MM.1S (cell line): ENCODE measurements at places on chromosomes 7 and 10.

DNA sequence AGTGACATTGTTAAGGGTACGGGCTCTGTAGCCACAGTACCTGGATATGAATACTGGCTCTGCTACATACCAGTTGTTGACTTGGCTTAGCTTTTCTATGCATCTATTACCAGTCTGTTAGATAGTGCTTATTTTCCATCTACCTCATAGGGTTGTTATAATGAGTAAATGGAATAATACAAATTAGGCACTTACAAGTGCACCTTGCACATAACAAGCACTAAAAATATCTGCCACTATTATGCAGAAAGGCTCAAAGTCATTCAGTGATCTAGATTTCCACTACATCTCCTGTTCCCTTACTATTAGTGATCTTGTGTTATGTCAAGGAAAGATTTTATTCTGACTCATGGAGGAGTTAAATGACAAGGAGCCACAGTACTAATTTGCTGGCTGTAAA is 27.9 kb upstream of the ZEB1 start:
- H3K4me1 ChIP-seq = no peaks in the 10 kb centered on the region
- H3K36me3 ChIP-seq = no peaks in the 10 kb centered on the region
- no peak overlapping the region for H3K27ac ChIP-seq
- no peaks in the 10 kb centered on the region for H3K27me3 ChIP-seq
- H3K4me3 ChIP-seq = no peak overlapping the region
- no peak for DNase-seq

DNA sequence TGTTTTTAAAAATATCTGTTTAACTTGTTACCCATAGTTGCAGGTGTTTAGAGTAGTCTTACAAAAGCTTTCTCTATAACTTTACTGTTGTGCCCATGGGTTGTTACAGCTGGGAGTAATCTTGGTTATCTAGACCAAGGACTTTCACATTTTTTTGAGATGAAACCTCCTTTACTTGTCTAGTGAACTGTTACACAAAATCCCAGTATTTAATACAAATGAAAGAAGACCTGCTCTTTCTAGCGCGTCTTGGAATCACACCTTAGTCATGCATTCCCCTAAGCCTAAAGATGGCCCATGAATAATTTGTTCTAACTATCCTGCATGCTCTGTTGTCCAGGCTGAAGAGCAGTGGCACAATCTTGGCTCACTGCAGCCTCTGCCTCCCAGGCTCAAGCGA is 38.0 kb downstream of the CSGALNACT2 start:
- 0 out of 2 replicates have a peak, but pooled peaks cover 4% of the 10 kb centered on the region for H3K36me3 ChIP-seq
- H3K4me1 ChIP-seq = peaks cover 14% of the 10 kb centered on the region
- no peaks in the 10 kb centered on the region for H3K27me3 ChIP-seq

DNA sequence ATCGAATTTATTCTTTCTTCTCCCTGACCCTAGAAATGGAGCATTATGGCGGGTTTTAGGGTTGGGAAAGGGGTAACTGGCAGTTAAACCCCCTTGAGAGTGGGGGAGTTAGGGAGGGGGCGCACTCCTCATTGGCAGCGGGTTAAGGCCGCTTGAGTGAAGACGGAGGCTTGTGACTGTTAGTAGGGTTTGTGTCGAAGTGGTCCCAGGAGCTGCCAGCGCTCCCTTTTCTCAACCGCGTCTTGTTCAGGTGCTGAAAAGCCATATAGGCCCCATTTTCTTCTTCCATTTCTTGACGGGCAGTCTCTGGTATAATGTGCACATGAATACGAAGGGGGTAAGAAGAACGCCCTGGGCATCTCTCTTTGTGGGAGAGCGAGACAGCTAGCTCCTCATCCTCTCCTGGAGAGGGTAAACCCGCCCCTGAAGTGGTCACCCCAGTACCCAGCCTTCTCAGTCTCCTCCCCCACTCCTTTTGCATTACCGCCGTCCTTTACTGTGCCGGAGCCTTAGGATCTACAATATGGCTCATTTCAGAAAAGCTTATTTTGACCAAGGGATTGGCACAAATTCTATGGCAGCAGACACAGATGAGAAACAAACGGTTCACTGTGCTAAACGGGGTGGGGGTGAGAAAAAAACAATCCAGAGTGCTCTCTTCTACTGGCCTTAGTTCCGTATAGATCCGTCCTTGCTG is 836 bp downstream of the KMT2E start:
- peak overlapping the region; percentile 98 for H3K27ac ChIP-seq
- H3K4me3 ChIP-seq = peak overlapping the region; percentile 95
- peaks cover 3% of the 10 kb centered on the region; the same call in 1 of the 2 replicates for H3K36me3 ChIP-seq
- no peaks in the 10 kb centered on the region for H3K27me3 ChIP-seq
- DNase-seq = peak; percentile 78
- H3K4me1 ChIP-seq = peaks cover 27% of the 10 kb centered on the region

GRCh38 chr7:1192171-1192676 is 32.2 kb upstream of the ZFAND2A start:
- no peak for DNase-seq
- H3K36me3 ChIP-seq = no peaks in the 10 kb centered on the region
- no peak overlapping the region for H3K4me3 ChIP-seq
- H3K27me3 ChIP-seq = peaks cover 86% of the 10 kb centered on the region

DNA sequence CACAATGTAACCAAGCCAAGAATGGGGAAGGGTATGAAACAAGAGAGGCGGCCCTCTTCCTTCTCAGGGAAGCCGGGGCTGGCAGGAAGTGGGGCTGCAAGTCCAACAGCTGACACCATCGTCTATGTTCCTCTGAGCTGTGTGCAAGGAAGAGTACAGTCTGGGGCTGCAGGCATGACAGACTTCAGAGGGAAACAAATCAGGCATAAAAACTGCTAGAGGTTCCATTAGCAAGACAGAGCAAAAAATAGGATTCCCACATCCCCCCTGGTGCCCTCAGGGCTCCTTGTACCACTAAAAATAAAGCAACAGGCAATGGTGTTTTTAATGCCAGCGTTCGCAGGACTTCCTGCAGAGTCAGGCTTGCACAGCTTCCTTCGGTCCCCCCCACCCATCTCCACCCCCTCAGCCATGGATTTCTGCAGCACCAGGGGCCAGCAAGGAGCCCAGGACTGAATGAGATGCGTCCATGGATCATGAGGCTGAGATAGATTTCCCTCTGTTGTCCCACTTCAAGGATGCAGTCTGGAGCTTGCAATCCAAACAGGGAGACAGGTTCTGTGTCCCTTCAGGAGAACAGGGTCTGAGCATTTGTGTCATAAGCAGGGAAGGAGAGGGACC is 34.6 kb downstream of the KCNMA1 start:
- H3K27me3 ChIP-seq = no peaks in the 10 kb centered on the region
- no peak for DNase-seq
- H3K27ac ChIP-seq = peak overlapping the region; percentile 84; the same call in 1 of the 2 replicates
- H3K4me1 ChIP-seq = peaks cover 27% of the 10 kb centered on the region
- H3K4me3 ChIP-seq = no peak overlapping the region

- H3K4me3 ChIP-seq = no peak overlapping the region
- no peak overlapping the region for H3K27ac ChIP-seq
- H3K36me3 ChIP-seq = no peaks in the 10 kb centered on the region; the same call in 1 of the 2 replicates
- no peak for DNase-seq
Observed at GRCh38 chr10:103445767-103446567, 6.2 kb downstream of the CALHM2 start.

- H3K27me3 ChIP-seq = no peaks in the 10 kb centered on the region
- H3K4me1 ChIP-seq = peaks cover 16% of the 10 kb centered on the region; the same call in 1 of the 2 replicates
- no peak overlapping the region for H3K4me3 ChIP-seq
- H3K27ac ChIP-seq = no peak overlapping the region
- DNase-seq = no peak
Observed at GRCh38 chr7:17230099-17230807, 68.2 kb upstream of the AHR start.
